ENCODE measurements at places on chromosomes 3 and 15.

GRCh38 chr15:100050877-100051786 is 290.6 kb downstream of the ADAMTS17 start:
- DNase-seq: no peak

- DNase-seq: no peak
Observed at GRCh38 chr3:32432711-32433530, 41.3 kb downstream of the CMTM7 start.

- no peak for DNase-seq
Observed at GRCh38 chr3:53163444-53164387, 2.7 kb downstream of the PRKCD start.

GRCh38 chr3:27072810-27073651 is 296.2 kb downstream of the NEK10 start:
- no peak for DNase-seq

DNA sequence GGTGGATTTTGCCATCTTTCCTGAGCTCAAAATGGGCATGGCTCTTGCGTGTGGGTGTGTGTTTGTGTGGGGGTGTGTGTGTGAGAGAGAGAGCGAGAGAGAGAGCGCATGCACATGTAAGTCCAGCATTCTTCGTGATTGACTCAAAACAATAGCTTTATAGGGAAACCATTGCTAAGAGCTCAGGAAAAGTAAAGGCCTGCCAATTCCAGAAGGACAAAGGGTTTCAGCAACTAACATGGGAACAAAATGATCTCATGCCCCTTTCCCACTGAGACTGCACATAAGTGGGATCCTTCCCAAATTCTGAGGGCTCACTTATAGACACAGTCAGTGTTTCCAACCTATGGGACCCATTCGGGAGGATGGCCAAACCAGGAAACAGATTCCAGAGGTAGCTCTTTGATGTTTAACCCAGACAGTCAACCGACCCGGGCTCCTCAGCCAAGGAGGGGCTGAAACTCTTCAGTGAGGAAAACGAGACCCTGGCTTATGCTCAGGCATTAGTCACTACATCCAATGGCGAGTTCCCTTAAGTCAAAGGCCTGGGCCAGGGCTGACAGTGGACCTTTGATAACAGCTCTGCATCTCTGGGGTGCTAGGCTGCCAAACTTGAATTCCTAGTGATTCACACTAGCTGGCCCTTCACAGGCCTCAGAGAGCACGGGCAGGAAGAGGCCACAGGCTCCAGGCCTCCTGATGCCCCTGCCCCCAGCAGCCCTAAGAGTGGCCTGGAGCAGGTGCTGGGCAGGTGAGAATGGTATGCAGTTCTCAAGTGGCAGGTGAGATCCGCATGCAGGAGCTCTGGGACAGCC is 305.0 kb upstream of the C2CD4B start:
- no peak for DNase-seq

DNA sequence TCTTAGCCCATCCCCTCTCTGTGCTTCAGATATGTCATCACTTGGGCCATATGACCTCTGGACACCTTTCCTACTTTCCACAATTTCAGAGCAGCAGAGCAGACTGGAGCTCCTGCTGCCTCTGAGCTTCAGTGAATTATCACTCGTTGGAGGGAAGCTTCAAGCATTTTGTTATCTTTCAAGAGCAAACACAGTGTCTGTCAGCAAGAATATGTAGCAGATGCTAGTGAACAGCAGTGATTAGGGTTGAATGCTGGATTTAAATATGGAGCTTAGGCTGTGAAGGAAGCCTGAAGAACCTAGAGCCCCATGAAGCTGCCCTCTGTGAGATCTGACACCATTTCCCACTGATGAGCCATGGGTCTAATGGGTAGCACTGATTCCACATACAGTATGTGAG is 115.4 kb downstream of the UBE3A start:
- no peak for DNase-seq

- DNase-seq: no peak
Observed at GRCh38 chr3:47432673-47433072, 43.1 kb downstream of the SCAP start.

GRCh38 chr3:173336261-173336660 is 61.3 kb upstream of the NLGN1 start:
- DNase-seq: no peak

All from DMS 273 treated with DMSO at 0.1 percent for 48 hours (cell line).